ENCODE measurements at places on chromosomes 2 and 18.

GRCh38 chr2:102975996-102976975, 214.5 kb downstream of the TMEM182 start:
- peak; percentile 26 for DNase-seq

DNA sequence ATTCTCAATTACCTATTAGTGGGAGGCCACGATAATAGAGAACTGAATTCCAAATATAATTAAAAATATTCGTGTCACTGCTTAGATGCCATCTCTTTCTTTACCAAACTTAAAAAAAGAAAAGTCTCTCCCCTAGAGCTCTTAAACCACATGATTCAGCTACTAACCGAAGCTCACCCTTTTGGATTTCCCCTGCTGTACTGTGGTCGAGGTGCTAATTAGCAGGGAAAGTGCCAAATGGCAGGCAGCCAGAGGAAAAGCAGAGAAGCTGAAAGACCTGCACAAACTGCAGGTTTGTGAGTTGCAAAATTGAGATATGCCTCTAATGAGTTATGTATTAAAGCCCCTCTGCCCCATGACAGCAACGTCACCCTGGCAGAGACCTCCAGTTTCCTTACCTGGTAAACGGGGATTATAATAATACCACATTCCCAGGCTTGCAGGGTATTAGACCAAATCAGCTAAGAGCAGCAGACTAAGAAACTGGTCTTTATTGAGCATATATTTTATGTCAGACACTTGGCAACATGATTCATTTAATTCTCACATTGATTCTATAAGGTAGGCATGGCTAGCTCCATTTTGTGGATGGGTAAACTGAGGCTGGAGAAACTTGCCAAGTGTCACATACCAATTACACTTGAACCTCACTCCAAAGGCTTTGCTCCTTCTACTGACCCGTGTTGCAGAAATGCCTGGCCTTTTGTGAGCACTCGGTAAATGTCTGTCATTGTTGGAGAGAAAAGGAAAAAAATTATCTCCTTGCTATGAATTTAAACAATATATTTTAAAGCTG, 259.7 kb downstream of the LPIN1 start:
- no peak for DNase-seq

GRCh38 chr18:61948281-61948741, 55.5 kb upstream of the RNF152 start:
- no peak for DNase-seq

DNA sequence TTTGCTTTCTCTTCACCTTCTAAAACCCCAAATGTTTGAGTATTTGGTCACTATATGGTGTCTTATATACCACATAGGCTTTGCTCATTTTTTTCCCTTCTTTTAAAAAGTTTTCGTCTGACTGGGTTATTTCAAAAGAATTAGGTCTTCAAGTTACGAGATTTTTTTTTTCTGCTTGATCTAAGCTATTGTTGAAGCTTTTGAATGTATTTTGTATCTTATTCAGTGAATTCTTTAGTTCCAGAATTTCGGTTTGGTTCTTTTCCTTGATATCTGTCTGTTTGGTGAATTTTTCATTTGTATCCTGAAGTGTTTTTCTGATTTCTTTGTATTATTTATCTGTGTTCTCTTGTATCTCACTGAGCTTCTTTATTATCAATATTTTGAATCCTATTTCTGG, 93.5 kb downstream of the ARL6IP6 start:
- no peak for DNase-seq

DNA sequence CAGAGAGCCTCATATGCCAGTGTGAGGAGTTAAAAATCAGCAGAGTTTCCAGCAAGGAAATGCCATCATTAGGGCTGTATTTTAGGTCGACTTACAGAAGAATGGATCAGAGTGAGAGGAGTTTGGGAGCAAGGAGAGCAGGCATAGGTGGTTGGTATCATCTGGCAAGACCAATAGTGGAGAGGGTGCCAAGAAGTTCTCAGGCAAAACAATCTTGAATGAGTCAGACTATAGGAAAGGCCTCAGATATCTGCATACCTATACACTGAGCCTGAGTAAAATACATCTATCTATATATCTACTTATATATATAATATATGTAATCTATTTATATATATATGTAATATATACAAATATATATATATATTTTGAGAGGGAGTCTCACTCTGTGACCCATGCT, 57.3 kb downstream of the TMEFF2 start:
- no peak for DNase-seq

GRCh38 chr2:219907011-219907365, 279.6 kb downstream of the SLC4A3 start:
- DNase-seq = no peak

DNA sequence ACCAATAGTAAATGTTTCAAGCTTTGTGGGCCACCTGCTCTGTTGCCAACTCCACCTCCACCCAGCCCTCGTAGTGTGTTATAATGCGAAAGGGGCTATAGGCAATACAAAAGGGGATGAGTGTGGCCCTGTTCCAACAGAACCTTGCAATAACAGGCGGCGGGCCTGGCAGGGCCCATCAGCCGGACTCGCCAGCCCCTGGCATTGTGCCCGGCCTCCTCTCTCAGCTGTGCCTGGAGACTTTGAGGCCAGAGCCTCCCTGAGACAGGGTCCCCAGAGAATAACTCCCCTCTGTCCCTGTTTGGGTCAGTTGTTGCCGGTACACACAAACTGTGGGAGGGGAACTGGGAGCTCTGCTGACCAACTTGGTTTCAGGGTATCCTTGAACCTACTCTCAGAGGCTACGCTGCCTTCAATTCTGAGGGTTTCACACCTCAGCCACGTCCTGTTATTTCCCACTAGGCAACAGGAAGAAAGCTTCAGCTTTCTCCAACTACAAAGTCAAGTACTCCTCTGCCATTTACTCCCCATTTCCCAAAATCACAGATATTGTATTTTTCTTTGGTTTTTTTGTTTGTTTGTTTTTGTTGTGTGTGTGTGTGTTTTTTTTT, 58.0 kb upstream of the ZNF236 start:
- DNase-seq = no peak

- no peak for DNase-seq
Measured at GRCh38 chr2:191350826-191351225, 105.6 kb downstream of the MYO1B start.

DNA sequence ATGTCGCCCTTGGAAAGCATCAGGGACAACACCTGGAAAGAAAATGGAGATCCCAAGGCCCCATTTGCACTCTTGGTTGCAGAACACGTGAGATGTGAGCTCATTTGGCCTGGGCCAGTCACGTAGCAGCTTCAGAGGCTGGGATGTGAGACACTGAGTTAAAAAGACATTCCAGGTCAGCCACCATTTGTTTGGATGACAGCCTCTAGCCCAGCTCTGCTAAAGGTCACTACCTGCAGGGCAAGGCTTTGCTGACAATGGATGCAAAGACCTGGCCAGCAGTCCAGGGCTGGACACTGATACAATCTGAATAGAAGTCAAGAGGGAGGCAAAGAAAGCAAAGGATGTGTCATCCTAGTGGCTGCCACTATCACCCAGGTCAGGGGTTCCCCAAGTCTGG, 83.9 kb upstream of the LRPPRC start:
- DNase-seq = no peak

DNA sequence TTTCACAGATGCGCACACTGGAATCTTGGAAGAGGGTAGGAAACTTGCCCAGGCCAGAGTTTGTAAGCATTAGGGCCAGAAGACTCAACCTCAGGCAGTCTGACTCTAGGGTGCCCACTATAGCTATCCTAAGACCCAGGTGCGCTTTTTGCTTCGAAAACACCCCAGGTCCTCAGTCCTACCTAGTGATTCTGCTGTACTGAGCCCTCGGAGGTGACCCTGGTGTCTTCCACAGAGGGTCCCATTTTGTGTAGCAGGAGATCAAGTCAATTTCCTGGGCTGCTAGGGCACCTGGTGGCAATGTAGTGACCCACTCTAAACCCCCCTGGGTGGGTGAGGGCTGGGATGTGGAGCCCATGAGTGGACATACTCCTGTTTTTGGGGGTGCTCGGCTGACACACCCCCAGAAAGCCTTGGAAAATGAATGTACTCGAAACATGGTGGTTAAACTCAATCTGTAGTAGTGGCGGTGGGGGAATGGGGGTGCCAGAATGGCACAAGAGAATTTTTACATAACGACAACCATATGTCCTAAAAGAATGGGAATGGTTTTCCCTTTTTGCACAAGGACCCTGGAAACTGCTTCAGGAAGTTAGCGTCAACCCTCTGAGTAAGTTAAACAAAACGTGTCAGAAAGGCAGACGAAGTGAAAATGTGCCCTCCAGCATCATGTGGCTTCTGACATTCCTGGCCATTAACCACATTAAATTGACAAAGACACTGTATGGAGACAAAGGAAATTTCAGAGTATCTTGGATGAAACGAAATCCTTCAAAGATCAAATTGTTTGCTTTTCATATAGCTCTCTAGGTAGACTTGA, 218.0 kb upstream of the COPS8 start:
- no peak for DNase-seq

GRCh38 chr18:35469725-35470124, 28.0 kb downstream of the INO80C start:
- no peak for DNase-seq

DNA sequence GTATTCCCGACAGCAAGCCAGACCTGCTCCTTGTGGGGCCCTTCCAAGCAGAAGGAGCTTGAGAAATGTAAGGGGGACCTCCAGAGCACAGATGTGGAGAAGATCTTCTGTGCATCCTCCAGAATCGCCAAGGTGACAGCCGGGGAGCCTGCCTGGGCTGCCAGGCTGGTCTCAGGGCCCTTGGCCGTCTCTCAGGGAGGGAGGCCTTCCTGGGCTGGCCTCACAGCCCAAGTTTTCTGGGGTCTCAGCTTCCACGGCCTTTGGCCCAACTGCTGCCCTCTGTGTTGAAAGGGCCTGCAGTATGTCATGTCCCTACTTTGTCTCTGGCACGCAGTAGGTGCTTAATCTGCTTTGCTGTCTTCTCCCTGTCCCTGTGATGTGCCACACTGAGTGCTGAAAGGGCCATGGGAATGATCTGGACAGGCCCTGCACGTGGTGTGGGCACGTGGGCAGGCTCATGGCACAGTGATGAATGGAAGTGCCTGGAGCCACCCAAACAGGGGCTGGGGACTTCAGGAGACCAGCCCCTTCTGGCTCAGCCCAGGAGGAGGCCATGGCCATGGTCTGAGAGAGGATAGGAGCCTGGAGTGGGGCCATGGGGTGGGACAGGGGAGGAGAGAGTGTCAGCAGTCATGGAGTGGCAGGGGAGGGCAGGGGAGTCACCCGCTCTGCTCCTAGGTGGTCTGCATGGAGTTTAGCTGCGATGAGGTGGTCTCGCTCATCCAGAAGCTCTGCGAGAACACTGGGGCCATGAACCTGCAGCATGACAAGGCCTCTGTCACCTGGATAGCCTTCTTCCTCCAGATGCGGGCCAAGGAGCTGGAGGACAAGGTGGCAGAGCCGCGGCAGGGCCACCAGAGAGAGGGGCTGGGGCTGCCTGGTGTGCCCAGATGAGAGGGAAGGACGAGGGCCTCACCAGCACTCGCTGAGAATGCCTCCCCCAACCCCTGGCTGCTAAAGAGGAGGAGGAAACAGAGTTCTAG, 35.4 kb downstream of the HJURP start:
- no peak for DNase-seq

- no peak for DNase-seq
Measured at GRCh38 chr2:151777935-151778334, 43.7 kb upstream of the NEB start.

- DNase-seq = no peak
Measured at GRCh38 chr2:43136876-43137275, 89.5 kb downstream of the ZFP36L2 start.

GRCh38 chr2:5618271-5618670, 73.9 kb upstream of the SOX11 start:
- DNase-seq = no peak

DNA sequence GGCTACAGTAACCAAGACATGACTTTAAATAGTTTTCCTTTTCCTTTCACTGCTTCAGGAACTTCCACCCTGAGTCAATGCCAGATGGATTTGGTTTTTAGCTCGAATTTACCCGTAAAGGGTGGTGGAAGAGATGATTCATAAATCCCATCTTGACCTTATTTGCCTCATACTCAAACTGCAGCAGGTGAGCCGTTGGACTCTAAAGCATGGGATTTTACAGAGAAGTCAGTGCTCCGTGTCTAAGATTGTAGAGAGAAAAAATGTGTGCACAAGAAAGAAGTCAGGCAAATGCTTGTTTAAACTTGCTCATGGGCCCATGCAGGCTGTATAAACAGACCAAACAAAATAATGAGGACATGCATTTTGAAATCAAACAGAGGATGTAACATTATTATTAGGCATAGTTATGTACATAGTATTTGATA, 369.7 kb upstream of the TRIB2 start:
- DNase-seq = no peak

GRCh38 chr2:189015359-189015758, 41.2 kb downstream of the COL3A1 start:
- no peak for DNase-seq

GRCh38 chr2:49359721-49360406, 205.5 kb upstream of the FSHR start:
- no peak for DNase-seq

GRCh38 chr2:39642051-39642718, 23.5 kb upstream of the TMEM178A start:
- no peak for DNase-seq

GRCh38 chr2:175823002-175823706, 178.9 kb downstream of the LNPK start:
- no peak for DNase-seq

DNA sequence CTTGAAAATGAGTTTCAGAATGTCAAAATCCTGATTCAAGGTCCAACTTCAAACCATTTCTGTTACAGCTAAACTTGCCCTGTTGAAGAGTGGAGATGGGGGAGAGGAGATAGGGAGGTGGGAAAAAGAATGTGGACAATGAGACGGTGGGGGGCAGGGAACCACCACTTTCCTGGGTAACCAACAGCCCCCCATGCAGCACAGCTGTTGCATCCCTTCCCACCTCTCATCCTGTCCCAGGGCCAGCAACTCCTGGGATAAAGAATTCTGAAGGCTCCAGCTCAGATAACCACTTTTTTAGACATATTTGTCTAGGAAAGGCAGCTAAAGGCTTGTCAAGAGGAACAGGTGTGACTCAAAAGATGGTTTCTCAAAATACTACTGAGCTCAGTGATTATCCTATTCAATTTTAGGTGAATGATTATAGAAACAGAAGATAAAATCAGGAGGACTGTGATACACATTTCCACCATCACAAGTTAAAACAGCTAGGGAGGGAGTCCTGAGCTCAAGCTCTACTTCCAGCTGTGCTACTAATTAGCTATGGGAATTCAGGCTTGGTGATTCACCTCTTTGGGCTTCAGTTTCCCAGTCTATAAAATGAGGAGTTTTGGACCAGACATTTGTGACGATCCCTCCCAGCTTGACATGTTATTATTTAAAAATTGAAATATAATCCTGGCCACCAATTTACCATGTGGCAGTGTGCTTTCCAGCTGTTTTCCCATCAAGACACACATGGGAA, 36.3 kb downstream of the HDHD2 start:
- DNase-seq = no peak

- no peak for DNase-seq
Measured at GRCh38 chr2:45761635-45762034, 110.2 kb downstream of the PRKCE start.

GRCh38 chr18:62525608-62526007, 2.8 kb downstream of the ZCCHC2 start:
- no peak for DNase-seq

DNA sequence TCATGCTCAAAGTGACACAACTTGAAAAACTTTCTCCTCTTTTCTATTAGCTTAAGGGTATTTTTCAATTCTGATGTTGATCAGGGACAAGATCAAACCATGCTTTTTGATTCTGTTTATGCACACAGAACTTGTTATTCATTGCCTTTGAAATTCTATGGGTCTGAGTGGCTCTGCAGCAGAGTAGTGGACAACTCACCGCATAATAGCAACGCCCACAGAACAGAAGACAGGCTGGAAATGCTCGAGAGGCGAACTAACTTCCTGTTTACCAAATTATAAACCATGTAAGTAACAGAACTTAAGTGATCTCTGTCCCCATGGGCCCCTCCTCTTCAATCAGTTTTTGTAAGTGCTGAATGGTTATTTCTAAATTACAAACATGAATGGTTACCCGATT, 131.2 kb downstream of the CBLN2 start:
- DNase-seq = no peak
